ENCODE measurements at places on chromosomes 4 and X. TPM values are rescaled to one million over a fixed set of nuclear protein-coding genes. Genes with fewer than 3 reads are reported as not detected.
A peak's percentile ranks its signal among the peaks of the same experiment; 100 is the strongest.

- no peak for DNase-seq
Observed at GRCh38 chrX:12137951-12138360, 317 bp upstream of the FRMPD4 start.

DNA sequence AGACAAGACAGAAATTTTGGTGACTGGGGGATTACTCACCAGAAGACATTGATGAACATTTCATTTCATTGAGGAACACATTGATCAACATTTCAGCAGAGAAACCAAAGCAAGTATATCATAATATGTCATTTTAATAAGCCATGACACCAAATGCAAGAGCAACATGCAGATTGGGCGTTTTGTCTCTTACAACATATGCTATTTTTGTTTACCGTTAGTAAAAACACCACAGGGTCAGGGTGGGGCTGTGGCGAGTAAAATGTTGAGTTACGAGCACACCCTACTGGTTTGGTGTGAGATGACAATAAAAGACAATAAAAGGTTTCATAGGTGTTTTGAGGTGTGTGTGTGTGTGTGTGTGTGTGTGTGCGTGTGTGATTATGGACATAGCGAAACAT lies 294.5 kb downstream of the PDGFC start:
- no peak for DNase-seq

DNA sequence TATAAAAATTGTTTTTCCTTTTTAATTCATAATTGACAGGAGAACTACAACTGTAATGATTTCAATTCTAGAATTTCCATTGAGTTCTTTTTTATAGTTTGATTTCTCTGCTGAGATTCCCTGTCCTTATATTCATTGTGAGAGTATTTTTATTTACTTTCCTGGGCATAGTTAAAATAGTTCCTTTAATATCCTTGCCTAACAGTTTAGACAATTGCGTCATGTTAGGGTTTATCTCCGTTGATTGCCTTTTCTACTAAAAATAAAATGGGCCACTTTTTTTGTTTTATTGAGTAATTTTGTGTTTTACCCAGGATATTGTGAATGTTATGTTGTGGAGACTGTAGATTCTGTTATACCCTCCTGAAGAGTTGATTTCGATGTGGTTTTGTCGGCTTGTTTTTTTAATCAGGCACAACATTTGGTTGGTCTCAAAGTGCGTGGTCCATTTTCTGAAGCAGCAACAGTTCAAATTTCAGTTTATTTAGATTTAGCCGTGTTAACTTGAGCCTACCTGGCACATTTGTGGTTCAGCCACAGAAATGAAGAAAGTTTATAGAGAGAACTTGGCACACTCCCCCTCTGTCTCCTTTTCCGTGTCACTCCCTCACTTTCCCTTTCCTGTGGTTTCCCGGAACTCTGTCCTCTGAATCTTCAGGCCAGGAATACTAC lies 16.0 kb upstream of the PRRG1 start:
- no peak for DNase-seq

DNA sequence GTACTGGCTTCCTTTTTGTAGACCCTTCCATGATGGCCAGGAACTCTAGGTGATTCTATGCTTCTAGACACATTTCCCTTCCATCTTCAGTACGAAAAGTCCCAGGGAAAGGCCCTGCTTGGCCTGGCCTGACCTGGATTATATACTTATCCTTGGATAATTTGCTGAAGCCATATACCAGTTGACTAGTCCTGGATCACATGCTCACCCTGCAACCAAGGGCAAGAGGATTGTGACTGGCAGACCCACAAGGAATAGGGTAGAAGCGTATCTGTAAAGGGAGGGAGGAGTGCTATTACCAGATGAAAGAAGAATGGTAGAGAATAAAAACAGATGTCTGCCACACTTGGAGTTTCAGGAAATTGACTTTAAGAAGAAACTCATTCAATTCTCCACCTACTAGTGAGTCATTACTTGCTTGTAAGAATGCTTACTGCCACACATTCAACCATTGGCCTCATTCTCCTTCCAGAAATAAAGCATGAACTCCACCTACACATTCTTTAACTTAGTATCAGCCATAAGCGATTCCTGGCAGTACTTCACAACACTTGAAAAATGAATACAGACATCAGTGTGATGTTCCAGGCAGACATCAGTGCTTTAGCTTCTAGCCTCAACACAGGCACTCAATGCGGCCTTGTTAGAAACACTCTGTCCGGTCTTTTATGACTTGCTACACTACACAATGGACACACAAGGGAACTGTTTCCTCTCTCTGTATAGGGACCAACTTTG lies 141.8 kb downstream of the CBR4 start:
- no peak for DNase-seq

DNA sequence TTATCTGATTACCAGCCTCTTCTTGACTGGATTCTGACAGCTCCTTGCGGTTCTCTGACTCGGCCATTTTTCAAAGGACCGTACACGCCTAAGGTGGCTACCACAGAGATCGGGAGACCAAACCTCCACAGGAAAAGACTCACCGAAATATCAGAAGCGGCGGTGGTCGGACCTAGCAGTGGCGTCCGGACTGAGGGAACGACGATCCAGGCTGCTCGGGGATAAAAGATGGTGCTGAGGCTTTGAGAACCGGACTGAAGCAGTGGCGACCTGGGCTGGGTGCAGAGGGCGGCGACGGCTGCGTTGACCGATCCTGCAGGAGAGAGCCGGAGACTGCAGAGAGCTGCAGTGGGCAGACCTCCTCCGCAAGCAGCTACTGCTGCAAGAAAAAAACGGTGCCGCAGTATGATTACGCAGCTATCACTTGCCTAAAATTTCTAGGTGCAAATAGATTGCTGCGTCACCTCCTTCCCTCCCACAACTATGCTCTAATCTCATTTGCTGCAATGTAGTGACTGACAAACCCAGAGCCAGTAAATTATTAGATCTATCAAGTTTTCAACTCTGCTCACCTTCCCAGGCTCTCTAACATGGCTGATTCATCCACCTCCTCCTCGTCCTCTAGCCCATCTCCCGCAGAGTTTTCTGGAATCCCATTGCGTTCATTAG lies at the start of gene NAP1L2:
TSS of gene NAP1L2 (minus strand) at position 426 of the 669 bp plus-strand sequence. CDS start at position 67, 359 bp downstream.
- peak; percentile 51 for DNase-seq

DNA sequence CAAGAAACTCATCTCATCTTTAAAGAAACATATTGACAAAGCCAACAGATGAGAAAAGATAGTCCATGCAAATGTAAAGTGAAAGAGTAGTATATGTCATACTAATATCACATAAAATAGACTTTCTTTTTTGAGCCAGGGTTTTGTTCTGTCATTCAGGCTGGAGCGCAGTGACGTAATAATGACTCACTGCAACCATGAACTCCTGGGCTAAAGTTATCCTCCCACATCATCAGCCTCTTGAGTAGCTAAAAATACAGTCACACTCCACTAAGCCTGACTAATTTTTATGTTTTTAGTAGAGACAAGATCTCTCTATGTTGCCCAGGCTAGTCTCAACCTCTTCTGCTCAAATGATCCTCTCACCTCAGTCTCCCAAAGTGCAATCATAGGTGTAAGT lies 51.8 kb upstream of the TRAM1L1 start:
- no peak for DNase-seq

FAM236D gene
- not detected for total RNA-seq

DNA sequence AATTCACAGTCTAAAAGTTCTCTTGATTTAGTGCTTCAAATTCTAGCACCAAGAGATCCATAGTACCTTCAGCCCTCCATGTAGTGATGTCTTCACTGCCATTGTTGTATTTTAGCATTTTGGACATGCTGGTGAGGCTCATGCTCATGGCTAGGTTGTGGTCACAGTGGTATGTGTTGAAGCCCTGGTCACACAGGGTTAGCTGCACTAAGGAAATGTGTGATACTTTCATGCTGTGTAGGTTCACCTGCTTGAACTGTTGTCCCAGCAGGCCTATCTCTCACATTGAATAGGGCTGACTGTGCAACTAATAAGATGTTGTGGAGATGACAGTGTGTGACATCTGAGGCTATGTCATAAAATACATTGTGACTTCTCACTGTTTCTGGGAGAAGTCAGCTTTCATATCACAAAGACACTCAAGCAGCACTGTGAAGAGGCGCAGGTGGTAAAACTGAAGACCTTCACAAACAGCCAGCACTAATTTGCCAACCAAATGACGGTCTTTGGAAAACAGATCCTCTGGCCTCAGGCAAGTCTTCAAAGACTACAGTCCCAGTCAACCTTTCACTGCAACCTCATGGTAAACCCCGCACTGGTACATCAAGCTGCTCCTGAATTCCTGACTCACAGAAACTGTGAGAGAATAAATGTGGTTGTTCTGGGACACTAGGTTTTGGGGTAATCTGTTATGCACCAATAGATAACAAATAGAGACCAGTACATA lies 17.4 kb upstream of the ADH4 start:
- DNase-seq = no peak

CSN2 gene
- not detected for total RNA-seq

DNA sequence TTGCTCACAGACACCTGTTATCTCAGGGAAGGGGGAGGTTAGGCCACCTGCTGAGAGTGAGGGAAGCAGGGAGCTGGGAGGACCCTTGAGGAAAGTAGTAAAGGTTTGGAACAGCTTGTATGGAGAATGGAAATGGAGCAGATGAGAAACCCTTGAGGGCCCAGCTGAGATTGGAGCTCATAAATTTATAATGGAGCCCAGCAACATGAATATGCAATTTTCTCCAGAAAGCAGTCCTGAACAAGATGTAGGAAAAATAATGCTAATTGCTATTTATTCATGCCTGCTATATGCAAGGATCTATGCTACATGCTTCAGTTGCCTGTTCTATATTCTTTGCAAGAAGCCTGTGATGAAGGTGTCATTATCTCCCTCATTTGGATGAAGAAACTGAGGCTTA lies 67.5 kb upstream of the LEF1 start:
- no peak for DNase-seq

SOWAHB gene
- 3.9 TPM for total RNA-seq

DNA sequence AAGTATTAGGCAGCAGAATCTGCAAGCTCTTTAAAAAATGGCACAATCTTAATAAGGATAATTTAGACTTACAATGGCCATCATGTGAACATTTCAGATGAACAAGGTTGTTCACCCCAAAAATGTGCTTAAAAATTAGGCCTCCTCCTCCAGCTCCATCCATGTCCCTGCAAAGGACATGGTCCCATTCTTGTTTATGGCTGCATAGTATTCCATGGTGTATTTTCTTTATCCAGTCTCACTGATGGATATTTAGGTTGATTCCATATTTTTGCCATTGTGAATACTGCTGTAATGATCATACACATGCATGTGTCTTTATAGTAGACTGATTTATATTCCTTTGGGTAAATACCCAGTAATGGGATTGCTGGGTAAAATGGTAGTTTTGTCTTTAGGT lies 29.1 kb upstream of the MAGEA8 start:
- DNase-seq = no peak

GRCh38 chrX:1244164-1245076 lies 24.2 kb upstream of the CSF2RA start:
- DNase-seq = no peak

DNA sequence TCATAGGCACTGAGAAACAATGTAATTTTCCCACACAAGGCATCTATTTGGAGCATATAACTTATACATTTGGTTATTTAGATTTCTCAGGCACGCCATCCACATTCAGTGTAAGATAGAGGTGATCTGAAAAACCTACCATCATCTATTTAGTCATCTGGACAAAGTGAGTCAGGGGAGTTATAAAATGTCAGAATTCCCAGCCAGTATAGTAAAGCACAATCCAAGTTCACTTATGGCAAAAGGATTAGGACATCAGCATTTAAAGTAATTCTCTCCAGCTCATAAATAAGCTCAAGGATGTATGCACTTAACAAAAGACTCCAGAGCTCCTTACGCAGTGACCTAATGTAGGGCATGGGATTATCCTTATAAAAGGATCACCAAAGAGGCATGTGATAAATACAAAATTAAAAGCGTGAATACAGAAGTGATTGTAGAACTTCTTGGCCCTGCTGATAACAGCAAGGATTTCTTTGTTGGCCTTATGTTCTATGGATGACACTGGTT lies 65.3 kb upstream of the DCLK2 start:
- no peak for DNase-seq

- DNase-seq = no peak
Observed at GRCh38 chr4:26342328-26343037, 21.7 kb downstream of the RBPJ start.

- no peak for DNase-seq
Observed at GRCh38 chr4:137156054-137156453, 376.2 kb downstream of the PCDH18 start.

GRCh38 chrX:23756165-23756564 lies 13.1 kb upstream of the ACOT9 start:
- peak; percentile 28 for DNase-seq

DEFB131A gene
- not detected for total RNA-seq

GRCh38 chr4:107721436-107722100 lies 1.5 kb upstream of the PAPSS1 start:
- no peak for DNase-seq

RHOXF2 gene
- 10.0 TPM for total RNA-seq

ZAR1 gene
- total RNA-seq = not detected

DNA sequence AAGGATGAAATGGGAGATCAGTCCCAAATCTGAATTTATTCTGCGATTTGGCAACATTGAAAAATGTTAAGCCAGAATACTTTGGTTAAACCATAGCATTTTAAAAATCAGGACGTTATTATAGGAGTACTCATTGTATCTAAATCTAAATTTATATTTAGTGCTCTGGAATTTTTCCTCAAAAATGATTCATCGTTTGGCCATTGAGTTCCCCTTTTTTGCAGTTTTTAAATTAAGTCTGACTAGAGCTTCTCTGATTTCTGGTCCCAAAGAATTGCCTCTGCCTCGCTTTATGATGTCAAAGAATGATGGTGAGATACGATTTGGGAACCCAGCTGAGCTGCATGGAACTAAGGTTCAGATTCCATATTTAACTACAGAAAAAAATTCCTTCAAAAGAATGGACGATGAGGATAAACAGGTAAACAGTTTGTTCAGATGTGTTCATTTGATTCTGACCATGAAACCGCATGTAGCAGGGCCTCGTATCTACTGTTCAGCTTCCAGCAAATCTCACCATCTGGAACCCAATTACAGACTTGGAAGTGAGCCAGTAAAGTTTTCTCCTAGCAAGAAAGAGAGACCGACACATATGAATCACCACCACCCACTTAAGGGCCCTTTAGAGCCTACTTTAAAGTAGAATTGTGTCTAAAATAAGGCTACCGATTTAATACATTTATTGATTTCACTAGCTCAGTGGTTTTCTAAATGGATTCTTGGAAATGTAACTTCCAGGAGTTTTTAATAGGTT lies 75.6 kb downstream of the REPS2 start:
- DNase-seq = no peak

DNA sequence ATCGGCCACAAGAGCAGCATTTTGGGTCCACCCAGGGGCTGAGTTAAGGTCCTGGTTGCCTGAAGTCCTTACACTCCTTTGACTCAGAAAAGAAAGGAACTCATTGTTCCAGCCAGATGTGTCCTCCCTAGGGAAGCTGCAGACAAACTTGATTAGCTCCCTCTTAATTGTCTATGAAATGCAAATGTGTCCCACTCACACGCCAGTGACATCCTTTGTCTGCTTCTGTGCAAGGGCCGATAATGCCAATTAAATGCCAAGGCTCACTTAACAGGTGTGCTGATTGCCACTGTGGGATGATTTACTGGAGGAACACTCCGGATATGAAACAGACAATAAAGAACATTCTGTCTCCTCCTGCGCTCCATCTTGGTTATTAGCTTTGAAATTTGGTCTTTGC lies 332.9 kb upstream of the CPEB2 start:
- no peak for DNase-seq

DUSP21 gene
- total RNA-seq = 5.1 TPM

- DNase-seq = no peak
Observed at GRCh38 chr4:123783921-123784320, 387.3 kb downstream of the SPRY1 start.

- no peak for DNase-seq
Observed at GRCh38 chr4:94961420-94961819, 203.7 kb downstream of the BMPR1B start.

ERVMER34-1 gene
- total RNA-seq = 1.4 TPM
